ENCODE measurements at places on chromosomes 3 and 15. TPM values are rescaled to one million over a fixed set of nuclear protein-coding genes. Genes with fewer than 3 reads are reported as not detected.

GRCh38 chr3:11096266-11097139 lies 57.8 kb upstream of the HRH1 start:
- peak; percentile 58 for DNase-seq

DNA sequence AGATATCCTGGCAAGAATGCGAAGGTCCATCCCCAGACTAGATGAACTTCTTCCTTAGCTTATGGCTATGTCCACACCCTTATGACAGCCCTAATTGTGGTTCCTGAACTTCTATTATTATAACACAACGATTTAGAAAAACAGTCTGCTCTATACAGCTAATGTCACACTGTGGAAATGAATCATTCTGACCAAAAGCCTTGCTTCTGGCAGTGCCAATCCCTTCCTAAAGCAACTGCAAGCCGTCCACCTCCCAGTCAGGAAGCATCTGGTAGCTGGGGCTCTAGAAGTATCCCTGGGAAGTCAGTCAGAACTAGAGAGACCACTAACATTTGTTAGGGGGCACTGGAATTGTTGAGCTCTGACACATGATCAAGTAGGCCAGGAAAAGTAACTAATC lies 45.0 kb downstream of the MYO5A start:
- DNase-seq: no peak

DNA sequence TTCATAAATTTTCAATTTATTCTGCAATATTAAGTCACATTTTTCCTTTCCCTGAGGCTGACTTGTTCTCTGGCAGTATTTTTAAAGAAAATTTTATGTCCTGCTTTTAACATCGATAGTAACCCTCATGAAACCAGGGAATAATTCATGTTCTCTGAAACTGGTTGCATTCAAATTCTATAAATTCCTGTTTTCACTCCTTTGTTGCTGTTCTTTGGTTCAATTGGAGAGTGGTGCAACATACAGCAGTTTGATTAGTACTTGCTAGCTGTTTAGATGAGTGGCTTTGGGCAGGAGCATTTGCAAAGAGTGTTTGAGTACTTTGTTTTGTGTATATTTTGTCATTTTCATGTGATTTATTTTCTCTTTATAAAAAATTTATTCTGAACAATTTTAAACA lies 19.2 kb downstream of the ZIC1 start:
- no peak for DNase-seq

UTS2B gene
- 0.09 TPM for total RNA-seq
